ENCODE measurements at places on chromosomes 12 and 14.

- DNase-seq = no peak
Measured at GRCh38 chr12:118377884-118378470, 1.6 kb downstream of the SUDS3 start.

DNA sequence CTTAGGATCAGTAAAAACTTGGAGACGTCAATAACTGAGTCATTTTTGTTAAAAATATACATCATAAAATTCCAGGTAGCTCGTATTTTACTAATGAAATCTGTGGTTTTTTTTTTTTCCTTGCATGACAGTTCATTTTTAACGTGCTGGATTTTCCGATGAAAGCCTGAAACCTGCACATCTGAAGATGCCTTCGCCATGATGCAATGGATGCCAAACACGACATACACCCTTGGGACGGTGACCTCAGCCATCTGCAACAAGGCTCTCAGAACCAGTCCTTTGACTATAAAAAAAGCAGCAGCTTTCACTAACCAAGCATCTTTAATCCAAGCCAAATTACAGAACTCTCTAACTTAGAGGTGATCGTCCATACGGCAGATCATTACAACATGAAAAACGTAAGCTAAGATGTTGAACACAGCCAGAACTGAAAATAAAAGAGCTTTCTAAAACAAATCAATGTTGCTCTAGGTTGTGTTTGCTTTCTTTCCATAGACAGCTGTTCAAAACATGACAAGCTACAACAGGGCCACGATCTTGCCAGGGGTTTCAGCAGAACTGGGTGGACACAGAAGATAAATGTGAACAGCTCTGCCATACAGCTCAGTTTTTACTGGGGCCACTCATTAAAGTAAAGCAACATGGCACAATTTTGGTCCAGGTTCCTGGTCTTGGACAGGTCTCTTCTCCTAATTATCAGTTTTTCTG, 7.8 kb downstream of the NIN start:
- DNase-seq = no peak

- DNase-seq = no peak
Measured at GRCh38 chr14:73783107-73783727, 68.4 kb upstream of the PTGR2 start.

GRCh38 chr12:5177731-5178130, 134.1 kb downstream of the KCNA5 start:
- no peak for DNase-seq

DNA sequence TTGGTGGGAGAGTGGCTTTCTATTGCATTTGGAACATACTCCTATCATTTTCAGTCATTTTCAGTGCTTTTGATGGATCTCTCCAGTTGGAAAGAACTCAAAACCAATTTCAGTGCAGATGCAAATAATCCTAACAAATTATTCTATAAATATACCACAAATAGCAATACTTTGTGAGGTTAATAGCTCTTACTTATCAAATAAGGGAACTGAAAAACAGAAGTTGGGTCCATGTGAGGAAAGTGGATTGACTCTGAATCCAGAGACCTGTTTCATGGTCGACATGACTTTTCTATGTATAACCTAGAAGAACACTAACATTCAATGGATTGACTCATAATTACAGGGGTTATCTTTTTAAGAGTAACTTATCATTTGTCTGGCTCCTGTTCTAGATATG, 248.6 kb downstream of the EGLN3 start:
- no peak for DNase-seq

DNA sequence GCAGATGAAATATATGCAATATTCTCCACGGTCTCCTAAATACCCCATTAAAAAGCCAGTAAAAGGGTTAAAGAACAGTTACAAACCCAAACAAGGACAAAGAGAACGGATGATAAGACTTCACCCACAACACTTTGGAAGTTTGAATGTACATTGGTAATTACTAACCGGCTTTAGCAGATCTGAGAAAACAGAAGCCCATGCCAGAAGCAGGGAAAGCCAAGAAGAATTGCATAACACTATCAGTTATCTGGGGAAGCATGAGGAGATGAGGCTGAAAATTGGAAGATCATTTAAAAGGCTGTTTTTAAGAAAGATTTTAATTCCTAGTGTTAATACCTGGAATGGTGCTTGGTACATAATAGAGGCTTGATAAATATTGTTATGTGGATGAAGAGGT, 55.6 kb upstream of the MYBPC1 start:
- DNase-seq = no peak

DNA sequence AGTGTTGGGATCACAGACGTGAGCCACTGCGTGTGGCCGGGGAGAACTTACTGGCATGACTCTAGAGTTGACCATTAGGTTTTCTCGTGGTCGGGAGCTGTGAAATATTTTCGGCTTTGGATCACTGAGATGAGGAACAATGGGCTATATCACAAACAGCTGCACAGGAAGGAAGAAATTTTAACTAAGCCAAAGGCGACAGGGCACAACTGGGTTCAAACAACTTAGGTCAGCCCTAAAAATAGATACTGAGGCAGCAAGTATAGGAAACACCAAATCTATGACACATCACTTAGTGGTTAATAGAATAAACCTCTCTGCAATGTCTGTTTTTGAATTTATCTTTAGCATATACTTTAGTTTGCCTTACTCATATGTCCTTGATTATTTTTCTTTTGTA, 162.9 kb downstream of the LRIG3 start:
- DNase-seq = no peak

DNA sequence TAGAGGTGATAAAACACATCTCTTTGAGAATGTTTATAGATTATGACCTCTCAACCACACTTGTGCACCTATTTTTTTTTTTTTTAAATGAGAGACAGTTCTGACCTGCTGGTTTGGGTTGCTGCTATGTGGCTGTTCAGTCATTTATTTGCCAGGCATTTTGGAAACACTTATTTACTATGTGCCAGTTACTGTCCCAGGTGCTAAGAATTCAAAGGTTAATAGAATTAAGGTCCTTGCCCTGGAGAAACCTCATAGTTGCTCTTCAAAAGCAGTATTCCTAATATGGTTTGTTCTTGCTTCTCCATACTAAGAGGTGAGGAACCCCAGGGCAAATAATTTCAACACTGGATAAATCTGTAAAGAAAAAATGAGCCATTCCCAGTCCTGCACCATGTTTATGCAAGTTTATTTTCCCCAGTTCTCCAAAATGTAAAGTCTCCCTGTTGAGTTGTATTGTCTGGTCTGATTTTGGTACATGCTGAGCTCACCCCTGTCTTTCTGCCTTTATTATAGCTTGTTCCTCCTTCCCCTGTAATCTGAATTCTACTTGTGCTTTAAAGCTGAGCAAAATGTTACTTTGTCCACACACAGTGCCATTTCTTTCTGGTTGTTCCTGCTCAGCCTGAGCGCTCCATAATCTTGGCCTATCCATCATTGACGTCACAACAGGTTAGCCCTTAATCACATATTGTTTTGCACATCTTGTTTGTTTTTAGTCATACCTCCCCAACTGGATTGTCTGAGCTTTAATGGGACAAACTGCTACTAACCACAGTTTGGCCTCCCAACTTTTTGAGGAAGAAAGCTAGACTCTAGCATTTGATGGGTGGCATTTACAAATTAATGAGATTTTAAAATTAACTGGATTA, 56.7 kb downstream of the SRGAP1 start:
- no peak for DNase-seq

DNA sequence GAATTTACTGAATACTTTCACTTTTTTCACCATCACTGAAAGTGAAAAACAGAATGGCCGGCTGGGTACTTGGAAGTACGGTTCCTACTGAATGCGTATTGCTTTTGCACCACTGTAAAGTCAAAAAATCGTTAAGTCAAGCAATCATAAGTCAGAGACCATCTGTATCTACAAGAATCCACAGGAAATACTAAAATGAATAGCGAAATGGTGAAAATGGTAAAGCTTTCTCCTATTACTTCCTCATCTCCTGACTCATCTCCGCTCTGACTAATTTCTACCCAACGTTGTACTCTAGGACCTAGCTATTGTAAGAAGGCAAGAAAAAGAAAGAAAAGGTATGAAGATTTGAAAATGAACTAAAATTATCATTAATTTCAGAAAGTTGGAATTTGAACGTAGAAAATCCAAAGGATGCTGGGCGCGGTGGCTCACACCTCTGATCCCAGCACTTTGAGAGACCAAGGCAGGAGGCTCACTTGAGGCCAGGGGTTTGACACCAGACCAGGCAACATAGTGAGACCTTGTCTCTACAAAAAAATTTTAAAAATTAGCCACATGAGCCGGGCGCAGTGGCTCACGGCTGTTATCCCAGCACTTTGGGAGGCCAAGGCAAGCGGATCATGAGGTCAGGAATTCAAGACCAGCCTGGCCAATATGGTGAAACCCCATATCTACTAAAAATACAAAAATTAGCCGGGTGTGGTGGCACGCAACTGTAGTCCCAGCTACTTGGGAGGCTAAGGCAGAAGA, 5.3 kb upstream of the CDCA4 start:
- DNase-seq = no peak

DNA sequence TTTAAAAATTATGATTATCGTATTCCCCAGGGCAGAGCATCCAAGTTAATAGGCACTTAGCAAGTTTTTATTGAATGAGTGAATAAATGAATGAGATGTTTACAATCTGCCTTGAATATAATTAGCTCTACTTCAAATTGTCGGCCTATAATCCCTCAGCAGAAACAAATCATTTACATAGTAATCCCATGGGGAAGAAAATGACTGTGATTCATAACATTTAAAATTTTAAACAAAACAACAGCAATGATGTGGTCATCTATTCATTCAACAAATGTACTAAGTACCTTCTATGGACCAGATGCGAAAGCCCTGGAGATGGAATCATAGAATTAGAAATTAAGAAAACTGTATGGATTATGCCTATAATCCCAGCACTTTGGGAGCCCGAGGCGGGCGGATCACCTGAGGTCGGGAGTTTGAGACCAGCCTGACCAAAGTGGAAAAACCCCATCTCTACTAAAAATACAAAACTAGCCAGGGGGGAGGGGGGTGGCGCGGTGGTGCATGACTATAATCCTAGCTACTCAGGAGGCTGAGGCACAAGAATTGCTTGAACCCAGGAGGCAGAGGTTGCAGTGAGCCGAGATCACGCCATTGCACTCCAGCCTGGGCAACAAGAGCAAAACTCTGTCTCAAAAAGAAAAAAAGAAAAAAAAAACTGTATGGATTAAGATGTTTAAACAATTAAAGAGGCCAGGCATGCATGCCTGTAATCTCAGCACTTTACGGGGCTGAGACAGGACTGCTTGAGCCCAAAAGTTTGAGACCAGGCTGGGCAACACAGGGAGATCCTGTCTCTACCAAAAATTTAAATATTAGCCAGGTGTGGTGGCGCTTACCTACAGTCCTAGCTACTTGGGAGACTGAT, 17.7 kb upstream of the MDM2 start:
- no peak for DNase-seq

- no peak for DNase-seq
Measured at GRCh38 chr14:22448035-22448904, 140.8 kb downstream of the DAD1 start.

DNA sequence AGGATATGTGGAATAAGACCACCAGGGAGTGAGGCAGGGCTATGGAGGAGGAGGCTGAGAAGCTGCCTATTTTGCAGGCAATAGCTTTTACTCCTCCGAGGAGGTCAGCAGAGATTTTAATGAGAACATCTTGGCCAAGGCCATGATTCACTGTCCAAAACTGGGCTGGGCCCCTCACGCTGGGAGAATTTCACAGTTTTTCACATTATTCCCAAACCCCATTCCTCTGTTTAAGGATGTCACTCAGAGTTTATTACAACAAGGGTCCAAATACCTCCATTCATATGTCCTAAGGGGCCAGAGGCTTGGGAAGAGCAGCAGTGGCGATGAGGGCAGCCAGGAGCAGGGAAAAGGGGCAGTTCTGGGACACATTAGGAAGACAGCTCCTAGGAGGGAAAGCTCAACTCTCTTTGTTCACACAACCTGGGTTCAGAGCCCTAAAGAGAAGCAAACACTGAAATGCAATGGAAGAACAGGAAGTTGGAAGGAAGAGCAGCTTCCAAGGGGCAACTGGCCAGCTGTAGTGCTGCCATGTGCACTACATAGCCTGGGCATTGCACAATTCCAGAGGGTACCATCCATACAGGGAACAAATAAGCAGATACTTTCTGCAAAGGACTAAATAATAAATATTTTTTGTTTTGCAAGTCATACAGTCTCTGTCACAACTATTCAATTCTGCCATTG, 283.2 kb downstream of the NUAK1 start:
- DNase-seq = no peak

DNA sequence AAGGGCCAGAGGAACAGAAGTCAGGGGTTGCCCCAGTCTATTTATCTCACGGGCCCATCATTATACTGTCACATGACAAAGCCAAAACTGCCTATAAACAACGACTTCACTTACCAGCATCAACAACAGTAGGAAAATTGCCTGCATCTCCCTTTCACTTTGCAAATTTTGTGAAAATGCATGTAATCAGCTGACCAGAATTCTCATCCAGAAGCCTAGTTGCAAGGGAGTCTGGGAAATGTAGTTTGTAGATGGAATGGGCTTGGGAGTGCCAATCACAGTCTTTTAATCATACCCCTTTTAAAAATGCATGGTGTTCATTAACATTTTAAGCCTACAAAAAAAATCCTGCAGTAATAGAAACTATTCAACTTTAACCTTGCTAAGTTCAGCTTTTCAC, 369.3 kb upstream of the TMPO start:
- no peak for DNase-seq

- DNase-seq = no peak
Measured at GRCh38 chr12:117052386-117053049, 46.7 kb downstream of the TESC start.

DNA sequence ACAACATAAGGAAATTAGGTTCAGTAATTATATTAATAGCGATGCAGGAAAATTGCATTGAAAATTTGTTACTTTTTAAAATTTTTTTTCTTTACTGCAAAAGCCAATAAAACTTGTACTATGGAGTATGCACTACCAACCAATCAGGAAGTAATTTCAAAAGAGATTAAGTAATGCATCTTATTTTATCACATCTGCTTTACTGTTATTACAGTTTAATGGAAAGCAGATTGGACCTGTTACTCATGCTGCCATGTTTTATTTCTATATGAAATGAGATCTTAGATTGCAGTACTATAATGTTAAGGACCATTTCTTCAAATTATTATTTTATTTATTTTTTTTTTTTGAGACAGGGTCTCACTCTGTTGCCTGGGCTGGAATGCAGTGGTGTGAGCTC, 1.7 kb upstream of the STRN3 start:
- no peak for DNase-seq

DNA sequence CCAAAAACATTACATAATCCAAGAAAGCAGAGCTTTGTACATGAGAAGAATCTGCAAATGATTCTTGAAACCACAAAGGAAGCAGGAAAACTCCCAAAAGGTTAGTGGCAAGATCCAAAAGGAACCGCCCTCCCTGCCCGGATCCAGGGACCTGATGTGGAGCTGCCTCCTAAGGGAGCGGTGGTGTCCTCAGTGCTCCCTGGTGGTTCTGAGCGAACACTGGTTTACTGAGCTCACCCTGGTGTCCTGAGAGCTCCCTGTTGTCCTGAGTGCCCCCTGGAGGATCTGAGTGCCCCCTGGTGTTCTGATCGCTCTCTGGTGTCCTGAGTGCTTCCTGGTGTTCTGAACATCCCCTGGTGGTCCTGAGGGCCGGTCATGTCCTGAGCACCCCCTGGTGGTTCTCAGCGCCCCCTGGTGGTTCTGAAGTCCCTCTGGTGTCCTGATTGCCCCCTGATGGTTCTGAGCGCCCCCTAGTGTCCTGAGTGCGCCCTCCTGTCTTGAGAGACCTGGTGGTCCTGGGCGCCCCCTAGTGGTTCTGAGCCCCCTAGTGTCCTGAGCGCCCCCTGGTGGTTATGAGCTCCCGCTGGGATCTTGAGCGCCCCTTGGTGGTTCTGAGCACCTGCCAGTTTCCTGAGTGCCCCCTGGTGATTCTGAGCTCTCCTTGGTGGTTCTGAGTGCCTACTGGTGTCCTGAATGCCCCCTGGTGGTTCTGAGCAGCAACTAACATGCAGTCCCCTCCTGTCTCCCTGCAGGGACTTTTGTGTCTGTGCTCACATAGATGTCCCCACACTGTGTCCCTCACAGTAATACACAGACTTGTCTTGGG, 891.1 kb downstream of the TMEM121 start:
- no peak for DNase-seq
